ENCODE measurements at places on chromosomes 12 and 14.

GRCh38 chr14:23162800-23163199, 20.7 kb downstream of the SLC7A8 start:
- H3K4me3 ChIP-seq, result no peak overlapping the region
- H3K27me3 ChIP-seq, result peaks cover 31% of the 10 kb centered on the region
- DNase-seq, result no peak

- no peaks in the 10 kb centered on the region for H3K27me3 ChIP-seq
- DNase-seq, result no peak
- H3K36me3 ChIP-seq, result no peaks in the 10 kb centered on the region
- H3K4me1 ChIP-seq, result no peaks in the 10 kb centered on the region
- H3K4me3 ChIP-seq, result no peak overlapping the region
Measured at GRCh38 chr14:36619853-36620252, 37.4 kb upstream of the NKX2-8 start.

- H3K27me3 ChIP-seq, result no peaks in the 10 kb centered on the region
- peaks cover 37% of the 10 kb centered on the region for H3K36me3 ChIP-seq
- peak overlapping the region; percentile 61 for H3K4me3 ChIP-seq
- H3K4me1 ChIP-seq, result peaks cover 46% of the 10 kb centered on the region
- H3K27ac ChIP-seq, result peak overlapping the region; percentile 86
- peak; percentile 33 for DNase-seq
Measured at GRCh38 chr14:24207104-24207551, 1.6 kb downstream of the TSSK4 start.

- H3K27ac ChIP-seq, result no peak overlapping the region
- H3K27me3 ChIP-seq, result peaks cover 7% of the 10 kb centered on the region
Measured at GRCh38 chr12:131208425-131208824, 254.7 kb downstream of the ADGRD1 start.

- no peaks in the 10 kb centered on the region for H3K36me3 ChIP-seq
- no peaks in the 10 kb centered on the region for H3K27me3 ChIP-seq
- H3K4me3 ChIP-seq, result no peak overlapping the region
- no peak for DNase-seq
- no peak overlapping the region for H3K27ac ChIP-seq
Measured at GRCh38 chr12:18146363-18146762, 56.4 kb upstream of the RERGL start.

DNA sequence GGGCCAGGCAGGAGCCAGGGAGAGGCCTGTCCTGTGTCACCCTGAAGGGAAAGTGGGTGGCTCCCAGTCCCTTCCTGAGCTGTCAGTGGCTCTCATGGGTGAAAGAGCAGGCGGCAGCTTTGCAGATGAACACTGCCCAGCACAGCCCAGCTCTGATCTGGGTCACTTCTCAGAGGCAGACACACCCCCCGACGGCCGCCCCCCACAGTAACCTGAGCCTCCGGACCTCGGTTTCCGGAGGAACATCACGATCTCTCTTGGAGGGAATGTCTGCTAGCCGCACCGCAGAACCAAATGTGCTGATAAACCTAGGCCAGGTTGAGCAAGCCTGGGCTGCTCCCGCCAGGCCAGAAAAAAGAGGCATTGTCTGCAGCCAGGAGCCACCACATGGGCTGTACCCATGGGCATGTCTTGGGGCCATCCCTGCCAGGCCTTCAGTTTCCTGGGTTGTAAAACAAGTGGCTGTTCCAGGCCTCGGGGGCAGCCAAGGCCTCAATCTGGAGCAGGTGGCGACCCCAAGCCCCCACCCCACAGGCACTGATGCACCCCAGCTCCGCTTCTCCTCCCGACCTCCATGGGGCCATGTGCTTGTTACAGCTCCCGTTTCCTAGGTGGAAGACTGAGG, 57.6 kb downstream of the NCOR2 start:
- H3K4me1 ChIP-seq, result peaks cover 47% of the 10 kb centered on the region
- H3K27me3 ChIP-seq, result no peaks in the 10 kb centered on the region
- peaks cover 5% of the 10 kb centered on the region for H3K36me3 ChIP-seq
- H3K4me3 ChIP-seq, result no peak overlapping the region
- no peak overlapping the region for H3K27ac ChIP-seq

DNA sequence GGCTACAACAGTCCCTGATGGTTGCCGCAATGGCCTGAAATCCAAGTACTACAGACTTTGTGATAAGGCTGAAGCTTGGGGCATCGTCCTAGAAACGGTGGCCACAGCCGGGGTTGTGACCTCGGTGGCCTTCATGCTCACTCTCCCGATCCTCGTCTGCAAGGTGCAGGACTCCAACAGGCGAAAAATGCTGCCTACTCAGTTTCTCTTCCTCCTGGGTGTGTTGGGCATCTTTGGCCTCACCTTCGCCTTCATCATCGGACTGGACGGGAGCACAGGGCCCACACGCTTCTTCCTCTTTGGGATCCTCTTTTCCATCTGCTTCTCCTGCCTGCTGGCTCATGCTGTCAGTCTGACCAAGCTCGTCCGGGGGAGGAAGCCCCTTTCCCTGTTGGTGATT, 16.9 kb downstream of the GPRC5A start:
- peak overlapping the region; percentile 23 for H3K27ac ChIP-seq
- no peak overlapping the region for H3K4me3 ChIP-seq
- DNase-seq, result no peak
- no peaks in the 10 kb centered on the region for H3K36me3 ChIP-seq

- no peaks in the 10 kb centered on the region for H3K27me3 ChIP-seq
- DNase-seq, result no peak
- no peaks in the 10 kb centered on the region for H3K36me3 ChIP-seq
Measured at GRCh38 chr12:61137677-61138414, 1122.4 kb upstream of the USP15 start.

DNA sequence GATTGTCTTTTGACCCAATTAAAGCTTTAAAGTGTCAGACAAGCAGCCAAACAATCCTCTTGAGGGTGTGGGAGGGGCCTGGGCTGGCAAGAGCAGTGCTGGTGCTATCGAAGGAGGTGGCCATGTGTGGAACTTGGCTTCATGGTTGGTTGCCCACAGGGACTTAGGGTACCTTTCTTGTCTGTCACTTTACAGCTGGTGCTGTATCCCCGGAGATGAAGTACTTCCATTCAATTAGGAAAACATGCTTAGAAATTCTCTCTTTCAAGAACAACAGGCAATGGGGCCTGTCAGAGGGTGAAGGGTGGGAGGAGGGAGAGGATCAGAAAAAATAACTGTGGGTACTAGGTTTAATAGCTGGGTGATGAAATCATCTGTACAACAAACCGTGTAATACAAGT, 86.5 kb downstream of the DAAM1 start:
- peaks cover 5% of the 10 kb centered on the region for H3K36me3 ChIP-seq
- no peak overlapping the region for H3K4me3 ChIP-seq
- no peak overlapping the region for H3K27ac ChIP-seq
- DNase-seq, result no peak

DNA sequence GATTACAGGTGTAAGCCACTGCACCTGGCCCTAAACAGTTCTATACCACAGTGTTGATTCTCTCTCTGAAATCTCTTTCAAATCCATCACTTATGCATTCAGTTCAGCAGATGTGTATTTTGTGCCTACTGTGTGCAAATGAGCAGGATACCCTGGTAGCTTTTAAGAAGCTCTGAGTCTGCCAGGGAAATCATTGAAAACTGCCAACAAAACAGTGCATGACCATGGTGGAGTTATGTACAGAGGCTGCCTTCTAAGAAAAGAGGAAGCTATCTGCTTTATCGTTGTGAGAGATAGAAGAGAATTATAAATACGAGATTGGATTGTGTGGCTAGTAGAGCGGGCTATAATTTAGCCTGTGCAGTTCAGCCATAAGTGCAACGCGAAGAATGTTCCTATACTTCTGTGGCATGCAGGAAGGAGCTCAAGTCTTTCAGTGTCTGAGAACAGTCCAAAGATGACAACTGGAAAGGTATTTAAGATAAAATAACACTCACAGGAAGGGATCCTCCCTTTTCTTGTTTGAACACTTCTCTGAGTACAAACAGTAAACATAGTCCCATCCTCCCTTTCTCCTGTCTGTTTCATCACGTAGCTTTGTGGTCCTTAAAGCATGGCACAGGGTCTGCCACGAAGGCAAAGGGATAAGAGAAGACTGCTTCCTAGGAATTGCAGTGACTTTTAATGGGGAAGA, 4.3 kb downstream of the DIP2B start:
- no peak for DNase-seq
- H3K36me3 ChIP-seq, result no peaks in the 10 kb centered on the region
- no peaks in the 10 kb centered on the region for H3K27me3 ChIP-seq
- peaks cover 81% of the 10 kb centered on the region for H3K4me1 ChIP-seq
- peak overlapping the region; percentile 90 for H3K27ac ChIP-seq
